ENCODE measurements at places on chromosomes 3 and 15.

- no peak for DNase-seq
These were observed 1180.9 kb downstream of the OTOL1 start for GRCh38 chr3:162677475-162677874.

DNA sequence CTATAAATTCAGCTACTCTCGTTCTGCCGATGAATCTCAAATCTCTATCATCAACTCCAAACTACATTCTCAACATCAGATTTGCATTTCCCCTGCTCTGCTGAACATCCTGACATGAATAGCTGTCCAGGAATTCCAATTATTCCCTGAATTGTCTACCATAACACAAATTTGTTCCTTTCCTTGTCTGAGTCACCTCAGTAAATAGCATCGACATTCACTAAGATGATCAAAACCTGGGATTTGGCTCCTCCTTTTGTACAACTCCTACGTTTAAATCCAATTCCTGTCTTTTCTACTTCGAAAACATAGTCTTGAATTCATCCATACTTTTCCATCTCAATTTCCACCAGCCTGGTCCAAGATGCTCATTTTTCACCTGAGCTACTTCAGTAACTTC lies 107.0 kb downstream of the GREM1 start:
- DNase-seq = no peak

DNA sequence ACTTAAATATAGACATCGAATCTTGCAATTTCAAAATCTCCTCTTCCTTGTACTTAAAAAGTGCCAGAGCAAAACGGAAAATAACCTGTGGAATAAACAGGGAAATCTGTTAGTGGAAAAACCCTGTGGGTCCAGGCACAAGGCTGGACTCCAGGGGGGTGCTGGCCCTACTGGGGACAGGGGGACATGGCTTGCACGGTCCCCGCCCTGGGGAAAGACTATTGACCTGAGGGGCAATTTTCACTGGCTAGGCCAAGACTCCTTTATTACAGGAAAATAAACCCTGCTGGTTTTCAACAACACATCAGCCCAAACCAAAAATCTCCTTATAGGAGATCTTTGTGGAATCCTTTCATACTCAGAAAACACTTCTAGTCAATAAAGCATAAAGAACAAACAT lies 75.9 kb downstream of the TBC1D2B start:
- DNase-seq = no peak

- no peak for DNase-seq
These were observed 898.4 kb downstream of the PDCD6IP start for GRCh38 chr3:34696831-34697230.

- DNase-seq = no peak
These were observed 26.7 kb downstream of the TMEM43 start for GRCh38 chr3:14151471-14152083.

- no peak for DNase-seq
These were observed 55.4 kb downstream of the DCBLD2 start for GRCh38 chr3:98846101-98846500.

- DNase-seq = no peak
These were observed 96.0 kb downstream of the C3orf70 start for GRCh38 chr3:185056908-185057307.

- no peak for DNase-seq
These were observed 50.1 kb upstream of the CGNL1 start for GRCh38 chr15:57326196-57326595.

DNA sequence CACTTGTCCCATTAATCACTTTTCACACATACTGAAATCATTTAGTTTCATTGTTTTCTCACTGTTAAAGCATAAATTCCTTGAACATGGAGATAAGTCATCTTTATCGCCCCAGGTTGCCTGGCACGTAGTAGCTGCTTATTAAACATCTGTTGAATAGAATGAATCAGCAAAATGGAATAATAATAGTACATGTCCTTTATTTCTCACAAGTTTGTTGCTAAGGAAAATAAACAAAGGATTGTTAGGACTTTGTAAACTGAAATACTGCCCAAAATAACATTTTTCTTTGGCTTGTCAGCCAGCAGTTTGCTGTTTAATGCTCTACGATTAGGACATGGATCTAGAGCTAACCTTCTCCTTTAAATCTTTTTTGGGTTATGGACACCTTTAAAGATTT lies 17.9 kb downstream of the SLC35A5 start:
- no peak for DNase-seq

DNA sequence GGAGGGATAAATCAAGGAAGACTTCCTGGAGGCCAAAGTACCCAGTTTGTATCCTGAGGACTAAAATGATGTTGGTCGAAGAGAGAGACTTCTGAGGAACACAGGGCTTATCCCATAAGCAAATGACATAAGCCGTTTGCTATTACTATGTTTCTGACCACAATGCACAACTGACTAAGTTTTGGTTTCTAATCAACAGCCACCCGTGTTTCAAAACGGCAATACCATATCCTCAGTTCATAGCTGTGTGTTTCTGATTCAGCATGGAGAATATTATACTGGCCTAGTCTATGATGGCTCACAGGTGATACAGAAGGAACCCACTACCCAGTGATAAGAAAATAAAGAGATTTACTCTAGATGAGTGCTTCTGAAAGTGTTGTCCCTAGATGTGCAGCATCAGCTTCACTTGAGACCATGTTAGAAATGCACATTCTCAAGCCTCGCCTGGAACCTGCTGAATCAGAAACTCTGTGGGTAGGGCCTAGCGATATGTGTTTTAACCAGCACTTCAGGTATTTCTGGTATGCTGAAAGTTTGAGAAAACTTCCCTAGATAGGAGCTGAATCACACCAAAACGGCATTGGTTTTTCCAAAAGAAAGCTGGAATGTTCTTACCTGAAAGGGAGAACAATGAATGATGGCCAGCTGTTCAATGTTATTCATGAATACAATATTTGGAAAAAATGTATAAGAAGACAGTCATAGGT lies 639.7 kb upstream of the NR2F2 start:
- peak; percentile 18 for DNase-seq

- no peak for DNase-seq
These were observed 85.7 kb downstream of the ATP2B2 start for GRCh38 chr3:10419637-10420232.

GRCh38 chr3:162879021-162879562 lies 1382.5 kb downstream of the OTOL1 start:
- no peak for DNase-seq

- DNase-seq = no peak
These were observed 671 bp upstream of the DCUN1D1 start for GRCh38 chr3:182981038-182981380.

DNA sequence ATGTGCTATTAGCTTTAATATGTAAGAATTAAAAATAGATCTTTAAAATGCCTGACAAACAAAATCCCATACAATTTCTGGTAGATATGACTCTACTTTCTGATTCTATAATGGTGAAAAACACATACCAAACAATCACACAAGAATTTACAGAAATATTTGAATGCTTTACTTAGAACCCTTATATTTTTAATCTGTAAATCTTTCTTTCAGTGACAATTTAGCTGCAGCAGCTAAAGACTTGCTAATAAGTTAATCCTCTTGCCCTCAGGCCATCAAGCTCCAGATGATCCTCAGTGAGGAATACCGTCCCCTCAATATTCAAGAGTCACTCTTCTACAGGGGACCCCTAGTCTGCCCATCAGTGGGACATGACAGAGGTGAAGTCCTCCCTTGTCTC lies 55.6 kb downstream of the C3orf80 start:
- no peak for DNase-seq

GRCh38 chr3:127405791-127406190 lies 117.9 kb upstream of the PRR20G start:
- DNase-seq = no peak

- DNase-seq = no peak
These were observed 131.9 kb downstream of the TBC1D2B start for GRCh38 chr15:77945566-77945965.

DNA sequence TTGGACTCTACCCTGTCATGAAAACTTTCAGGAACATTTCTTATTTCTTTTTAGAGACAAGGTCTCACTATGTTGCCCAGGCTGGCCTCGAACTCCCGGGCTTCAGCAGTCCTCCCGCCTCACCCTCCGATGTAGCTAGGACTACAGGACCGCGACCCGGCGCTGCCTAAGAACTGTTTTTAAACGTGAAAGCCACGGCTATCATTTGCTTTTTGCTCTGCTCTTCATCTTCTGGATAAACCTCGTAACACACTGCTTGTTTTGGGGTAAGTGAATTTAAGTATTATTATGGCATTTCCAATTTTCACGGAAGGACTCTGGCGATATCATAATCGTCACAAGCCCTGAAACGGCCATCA lies 14.3 kb upstream of the CCNL1 start:
- DNase-seq = peak; percentile 47

DNA sequence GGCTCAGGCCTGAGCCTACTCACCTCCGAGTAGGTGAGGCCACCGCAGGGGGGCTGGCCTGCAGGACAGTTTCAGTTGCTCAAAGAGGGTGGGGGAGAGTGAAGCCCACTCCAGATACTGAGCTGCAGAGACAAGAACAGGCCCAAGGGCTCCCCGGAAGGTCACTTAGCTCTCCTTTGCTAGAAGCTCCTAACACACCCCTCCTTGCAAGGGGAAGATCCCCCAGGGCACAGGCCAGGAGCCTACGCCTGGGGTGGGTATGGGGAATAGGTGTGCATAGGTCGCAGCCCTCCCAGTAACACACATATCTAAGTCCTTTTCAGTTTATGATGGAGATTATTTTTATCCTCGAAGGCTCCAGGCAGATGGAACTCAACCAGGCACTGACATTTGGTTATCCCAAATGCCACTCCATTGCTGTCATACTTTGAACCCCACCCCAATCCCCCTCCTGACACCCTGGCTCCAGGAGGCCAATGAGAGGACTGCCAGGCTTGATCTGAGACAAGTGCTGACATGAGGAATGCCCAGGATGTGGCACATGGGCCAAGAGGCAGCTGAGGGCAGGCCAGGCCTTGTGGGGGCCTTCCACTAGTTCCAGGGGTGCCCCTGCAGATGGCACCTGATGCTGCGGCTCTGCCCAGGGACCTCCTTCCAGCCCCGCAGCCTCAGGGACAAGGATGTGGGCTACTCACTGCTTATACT lies 1.1 kb upstream of the MUSTN1 start:
- DNase-seq = no peak

DNA sequence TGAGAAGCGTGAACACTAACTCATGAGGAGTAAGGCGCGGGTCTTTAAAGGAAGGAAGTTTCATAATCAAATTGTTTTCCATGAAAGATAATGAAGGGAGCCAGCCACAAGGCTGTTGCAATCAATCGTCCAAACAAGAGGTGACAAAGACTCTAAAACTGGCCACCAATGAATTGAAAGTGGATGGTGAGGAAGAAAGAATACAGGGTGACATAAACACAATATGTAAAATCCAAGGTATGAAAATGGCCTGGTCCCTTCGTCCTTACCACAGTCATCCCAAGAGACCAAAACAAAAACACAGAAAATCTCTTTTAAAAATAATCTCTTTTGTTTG lies 12.0 kb downstream of the CD86 start:
- DNase-seq = no peak

- DNase-seq = no peak
These were observed 79.8 kb downstream of the EPHB1 start for GRCh38 chr3:134874737-134875413.

DNA sequence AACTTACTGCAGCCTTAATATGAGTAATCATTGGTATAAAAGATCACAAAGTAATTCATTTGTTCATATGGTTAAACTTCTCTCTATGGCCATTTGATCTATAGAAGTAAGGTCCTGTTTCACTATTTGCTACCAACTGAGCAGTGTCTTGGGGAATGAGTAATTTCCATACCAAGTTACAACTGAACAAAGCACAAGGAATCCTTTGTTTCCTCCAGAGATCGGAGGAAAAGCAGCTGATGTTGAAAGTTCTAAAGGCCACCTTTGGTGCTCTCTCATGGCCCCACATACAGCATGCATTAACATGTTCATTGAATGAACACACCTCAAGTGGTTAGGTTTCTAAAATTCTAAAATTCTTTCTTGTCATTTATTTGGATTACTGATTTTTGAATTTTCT lies 7.1 kb upstream of the CNTN3 start:
- DNase-seq = no peak

GRCh38 chr15:79122991-79123390 lies 32.4 kb upstream of the RASGRF1 start:
- no peak for DNase-seq

DNA sequence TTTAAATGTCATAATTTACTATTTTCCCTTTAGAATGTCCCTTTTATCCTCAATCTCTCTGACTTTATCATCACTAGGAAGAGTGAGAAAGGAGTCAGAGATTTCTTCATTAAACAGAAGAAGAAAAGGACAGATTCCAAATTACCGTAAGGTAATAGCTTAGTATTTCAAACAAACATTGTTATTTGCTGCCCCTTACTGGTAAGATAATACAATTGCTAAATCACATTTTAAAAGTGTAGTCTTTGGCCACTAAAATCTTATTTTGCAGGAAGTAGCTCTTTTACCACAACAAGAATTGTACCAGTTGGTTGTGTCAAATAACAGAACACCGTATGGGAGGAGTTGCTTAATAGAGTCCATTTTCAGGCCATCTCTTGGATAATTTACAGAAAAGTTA lies 53.7 kb downstream of the CGGBP1 start:
- peak; percentile 56 for DNase-seq

DNA sequence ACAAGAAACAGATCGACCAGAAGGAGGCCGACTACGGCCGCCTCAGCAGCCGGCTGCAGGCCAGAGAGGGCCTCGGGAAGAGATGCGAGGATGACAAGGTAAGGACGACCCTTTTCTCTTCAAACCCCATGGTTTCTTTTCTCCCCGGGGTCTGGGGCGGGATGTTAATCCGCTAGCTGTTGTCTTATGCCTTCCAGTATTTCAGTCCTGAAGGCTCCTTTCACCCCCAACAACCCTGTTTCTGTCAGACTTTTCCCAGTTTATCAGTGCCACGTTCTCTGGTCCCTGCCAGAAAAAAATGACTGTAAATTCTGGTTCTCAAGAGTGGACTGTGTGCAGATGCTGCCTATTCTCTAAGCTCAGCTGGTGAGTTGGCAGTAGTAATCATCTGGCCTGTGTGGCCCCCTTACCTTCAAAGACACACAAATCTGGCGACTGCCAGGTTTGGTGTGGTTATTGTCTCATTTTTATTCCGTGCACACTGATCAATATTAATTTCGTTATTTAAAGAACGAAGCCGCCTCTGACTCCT lies 806 bp downstream of the GOLM2 start:
- DNase-seq = no peak

DNA sequence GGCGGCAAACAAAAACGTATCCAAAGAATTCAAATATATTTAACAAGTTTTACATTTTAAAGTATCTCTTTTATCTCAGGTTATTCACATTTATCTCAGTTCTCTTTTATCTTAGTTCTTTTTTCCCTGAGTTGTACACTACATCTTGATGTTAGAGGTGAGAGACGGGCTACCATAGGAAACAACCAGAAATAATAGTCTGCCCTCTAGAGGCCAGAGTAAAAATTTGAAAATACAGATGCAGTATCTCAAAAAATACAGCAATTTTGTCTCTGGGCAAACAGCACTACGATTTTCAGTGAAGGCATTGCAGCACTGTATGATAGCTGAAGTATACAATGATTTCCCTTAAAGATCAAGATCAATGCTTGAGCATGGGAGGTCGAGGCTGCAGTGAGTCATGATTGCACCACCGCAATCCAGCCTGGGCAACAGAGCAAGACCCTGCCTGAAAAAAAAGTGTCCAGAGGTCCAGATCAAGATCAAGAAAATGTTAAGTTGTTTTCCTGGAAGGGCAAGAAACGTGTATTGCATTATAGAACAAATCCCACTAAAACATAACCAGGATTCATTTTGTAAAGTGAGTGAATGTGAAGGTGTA lies 82.6 kb upstream of the ATP11B start:
- DNase-seq = peak; percentile 62

- DNase-seq = no peak
These were observed 154.7 kb upstream of the CADPS start for GRCh38 chr3:63029921-63030320.
